Activated CD8-positive, alpha-beta T cell treated with anti-CD3 and anti-CD28 coated beads for 36 hours (primary cell): ENCODE measurements at places on chromosomes 3 and 15.

- peaks cover 6% of the 10 kb centered on the region for H3K27me3 ChIP-seq
- H3K36me3 ChIP-seq = no peaks in the 10 kb centered on the region
- H3K27ac ChIP-seq = no peak overlapping the region
Observed at GRCh38 chr3:150656316-150656715, 47.4 kb downstream of the ERICH6 start.

DNA sequence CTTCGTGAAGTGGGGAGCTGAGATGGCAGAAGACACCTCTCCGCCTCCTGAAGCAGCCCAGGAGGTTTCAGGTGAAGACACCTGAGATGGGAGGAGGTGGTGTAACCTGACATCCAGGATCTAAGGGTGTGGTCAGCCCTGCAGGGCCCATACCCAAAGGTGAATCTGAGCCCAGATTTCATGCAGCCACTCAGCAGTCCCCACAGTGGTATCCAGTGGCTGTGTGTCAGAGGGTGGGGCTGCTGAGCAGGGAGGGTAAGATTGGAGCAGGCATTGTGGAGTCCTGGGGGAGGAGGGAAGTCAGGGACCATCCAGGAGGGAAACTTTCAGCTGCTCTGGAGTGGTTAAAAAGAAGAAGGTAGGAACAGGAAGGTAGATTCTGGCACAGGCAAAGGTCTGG is 46.0 kb upstream of the SMAD6 start:
- peaks cover 5% of the 10 kb centered on the region for H3K4me1 ChIP-seq
- H3K27ac ChIP-seq = no peak overlapping the region
- DNase-seq = no peak
- H3K4me3 ChIP-seq = no peak overlapping the region
- H3K27me3 ChIP-seq = peaks cover 1% of the 10 kb centered on the region

DNA sequence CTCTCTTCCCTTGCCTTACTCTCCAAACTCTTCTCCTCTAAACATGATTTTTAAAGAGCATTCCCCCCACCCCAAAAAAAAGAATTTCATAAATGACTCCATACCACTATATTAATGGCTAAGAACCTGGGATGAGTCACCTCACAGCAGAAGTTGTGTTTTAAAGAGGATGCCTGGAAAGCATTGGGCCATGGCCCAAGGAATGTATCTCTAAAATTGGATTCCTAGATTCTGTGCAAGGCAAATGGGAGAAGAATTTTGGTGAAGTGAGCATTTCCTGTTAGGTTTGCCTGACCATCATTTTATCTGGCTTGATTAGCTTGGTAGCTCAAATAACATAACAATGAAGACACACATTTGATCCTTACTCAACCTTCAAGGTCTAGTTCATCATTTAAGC is 251.4 kb downstream of the NR1D2 start:
- H3K27ac ChIP-seq = no peak overlapping the region
- DNase-seq = no peak
- H3K27me3 ChIP-seq = peaks cover 4% of the 10 kb centered on the region
- H3K4me1 ChIP-seq = no peaks in the 10 kb centered on the region

- H3K27me3 ChIP-seq = peaks cover under 1% of the 10 kb centered on the region
- no peaks in the 10 kb centered on the region for H3K4me1 ChIP-seq
- no peaks in the 10 kb centered on the region for H3K36me3 ChIP-seq
- no peak for DNase-seq
Observed at GRCh38 chr3:25438791-25439555, 10.9 kb downstream of the RARB start.

GRCh38 chr15:36156879-36157427 is 422.5 kb upstream of the CDIN1 start:
- no peak overlapping the region for H3K4me3 ChIP-seq
- no peaks in the 10 kb centered on the region for H3K27me3 ChIP-seq
- no peaks in the 10 kb centered on the region for H3K36me3 ChIP-seq
- no peaks in the 10 kb centered on the region for H3K4me1 ChIP-seq

DNA sequence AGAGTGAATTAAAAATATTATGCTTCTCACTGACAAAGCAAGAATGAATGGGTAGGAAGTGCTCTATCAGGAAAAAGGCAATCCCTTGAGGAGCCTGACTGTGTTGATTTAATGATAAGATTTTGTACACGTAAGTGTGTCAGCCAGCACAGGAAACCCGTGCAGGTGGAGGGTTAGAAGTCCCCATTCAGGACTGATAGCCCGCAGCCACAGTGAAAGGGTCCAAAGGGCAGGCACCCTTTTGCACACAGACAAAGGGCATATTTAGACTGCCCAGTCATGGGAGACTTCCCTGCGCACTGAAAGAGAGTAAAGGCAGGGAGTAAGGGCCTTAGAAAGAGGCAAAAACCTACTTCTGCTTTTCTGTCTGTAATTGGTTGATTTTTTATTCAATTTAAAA is 26.4 kb upstream of the SKIL start:
- H3K27ac ChIP-seq = no peak overlapping the region
- no peaks in the 10 kb centered on the region for H3K27me3 ChIP-seq
- no peaks in the 10 kb centered on the region for H3K36me3 ChIP-seq

- peaks cover 2% of the 10 kb centered on the region for H3K4me1 ChIP-seq
- H3K27ac ChIP-seq = no peak overlapping the region
- no peak overlapping the region for H3K4me3 ChIP-seq
- no peaks in the 10 kb centered on the region for H3K36me3 ChIP-seq
Observed at GRCh38 chr3:129046037-129046731, 14.4 kb upstream of the GP9 start.

GRCh38 chr15:72420576-72420975 is 22.5 kb downstream of the TMEM202 start:
- no peak overlapping the region for H3K4me3 ChIP-seq
- no peaks in the 10 kb centered on the region for H3K36me3 ChIP-seq
- DNase-seq = no peak
- no peaks in the 10 kb centered on the region for H3K27me3 ChIP-seq
